Kidney capillary endothelial cell (primary cell): ENCODE measurements at places on chromosomes 2 and 18.
A peak's percentile ranks its signal among the peaks of the same experiment; 100 is the strongest.

- no peak for DNase-seq
Measured at GRCh38 chr2:136116813-136117390, 1.0 kb downstream of the CXCR4 start.

- no peak for DNase-seq
Measured at GRCh38 chr2:128746356-128746755, 427.7 kb upstream of the HS6ST1 start.

GRCh38 chr2:45755585-45756335, 104.3 kb downstream of the PRKCE start:
- DNase-seq, result no peak

DNA sequence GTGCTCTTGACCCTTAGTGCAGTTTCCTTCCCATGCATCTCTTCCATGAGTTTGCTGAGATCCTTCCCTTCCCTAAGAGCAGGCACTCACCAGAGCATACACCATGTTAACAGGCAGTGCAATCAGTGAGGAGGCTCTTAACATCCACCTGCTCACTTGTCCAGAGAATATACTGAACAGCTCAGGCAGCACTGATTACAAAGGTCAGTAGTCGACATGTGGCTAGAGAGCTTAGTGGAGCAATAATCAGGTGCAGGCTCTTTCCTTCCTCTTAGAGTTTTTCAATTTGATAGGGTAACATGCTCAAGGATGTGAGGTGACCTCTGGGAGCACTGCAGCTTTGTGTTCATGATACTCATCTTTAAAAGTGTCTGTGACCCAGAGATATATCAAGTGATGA, 144.1 kb upstream of the SETBP1 start:
- DNase-seq, result no peak

DNA sequence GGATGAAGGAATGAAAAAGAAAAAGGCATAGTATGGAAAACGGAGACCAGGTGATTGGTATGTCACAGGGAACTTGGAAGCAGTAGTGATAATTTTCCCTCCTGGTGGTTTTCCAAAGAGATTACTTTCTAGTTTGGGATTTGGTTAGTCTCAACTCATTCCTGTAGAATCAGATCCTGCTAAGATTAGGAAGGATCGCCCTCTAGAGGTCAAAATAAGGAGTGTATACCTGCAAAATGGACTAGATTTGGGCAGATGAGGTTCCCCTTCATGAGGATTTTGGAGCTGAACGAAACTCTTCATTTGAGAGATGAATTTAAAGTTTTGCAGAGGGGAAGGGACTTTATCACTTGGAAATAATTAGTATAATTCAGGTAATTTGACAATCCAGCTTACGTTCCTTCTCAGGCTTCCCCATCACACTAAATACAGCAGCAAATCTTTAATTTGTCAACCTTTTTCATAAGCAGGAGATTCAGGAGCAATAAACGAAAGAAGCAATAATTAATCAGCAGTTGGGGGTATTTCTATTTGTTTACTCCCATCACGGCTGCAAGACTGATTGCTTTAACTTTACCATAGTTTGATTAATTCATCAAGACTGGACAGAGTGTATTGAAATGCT, 65.2 kb downstream of the CCDC195 start:
- peak; percentile 60 for DNase-seq

GRCh38 chr18:2417861-2418610, 153.3 kb downstream of the METTL4 start:
- no peak for DNase-seq

DNA sequence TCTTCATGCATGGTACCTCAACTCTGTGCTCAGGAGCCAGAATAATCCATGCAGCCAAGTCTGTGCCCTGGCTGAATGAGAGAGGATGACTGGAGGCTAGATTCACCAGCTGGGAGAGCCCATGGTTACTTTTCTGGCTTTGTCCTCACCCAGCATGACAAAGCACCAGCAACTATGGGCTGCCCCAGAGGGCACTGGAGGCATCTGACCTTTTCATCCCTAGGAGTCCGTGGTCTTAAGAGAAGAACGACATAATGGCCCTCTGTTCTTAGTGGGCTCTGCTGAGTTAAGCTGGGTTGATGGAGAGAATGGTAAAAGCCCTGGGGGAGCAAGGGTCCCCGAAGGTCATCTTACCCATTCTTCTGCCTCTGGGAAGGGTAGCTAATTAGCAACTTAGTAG, 54.6 kb upstream of the TNP1 start:
- DNase-seq, result no peak

DNA sequence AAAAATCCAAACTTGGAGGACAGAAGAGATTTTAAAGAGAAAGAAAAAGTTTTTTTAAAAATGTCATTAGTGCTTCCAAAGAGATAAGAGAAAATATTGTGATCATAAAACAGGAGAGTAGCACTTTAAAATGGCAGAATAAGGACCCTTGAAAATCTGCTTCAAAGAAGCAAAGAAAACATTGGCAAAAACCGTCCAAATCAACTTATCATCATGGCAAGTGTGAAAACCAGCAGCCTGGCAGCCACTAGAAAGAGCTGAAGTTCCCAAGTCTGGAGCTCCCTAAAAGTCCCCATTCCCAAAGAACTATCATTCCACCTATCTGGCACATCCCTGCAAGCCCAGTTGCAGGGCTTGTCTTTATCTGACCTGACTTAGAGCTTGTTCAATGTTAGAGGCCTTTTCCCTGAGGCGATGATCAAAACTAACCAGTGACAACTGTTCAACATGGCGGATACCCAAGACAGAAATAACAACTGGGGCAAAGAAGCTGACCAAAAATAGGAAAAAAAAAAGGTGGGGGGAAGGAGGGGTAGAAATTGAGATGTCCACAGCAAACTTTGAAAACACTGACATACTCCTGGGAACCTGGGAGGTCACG, 24.6 kb upstream of the RNU4ATAC start:
- no peak for DNase-seq

GRCh38 chr2:86446060-86446459, 4.9 kb downstream of the KDM3A start:
- no peak for DNase-seq

DNA sequence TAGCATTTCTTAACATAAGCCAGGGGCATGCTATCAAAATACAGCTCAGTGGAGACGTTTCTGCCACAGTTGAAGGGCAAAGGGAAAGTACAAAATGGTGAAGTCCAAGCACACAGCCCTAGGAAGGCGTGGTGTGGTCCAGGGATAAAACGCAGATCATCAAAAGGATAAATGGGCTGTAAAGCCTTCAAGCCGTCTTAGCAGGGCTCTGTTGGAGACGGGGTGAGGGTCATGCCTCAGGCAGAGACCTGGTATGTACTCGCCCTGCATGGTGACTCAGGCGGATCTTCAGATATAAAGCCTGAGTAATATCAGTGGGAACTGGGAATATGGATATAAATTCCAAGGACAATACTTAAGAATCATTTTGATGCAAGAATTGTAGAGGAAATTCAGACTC, 61.2 kb downstream of the NGEF start:
- no peak for DNase-seq
